ENCODE measurements at places on chromosomes 1 and 21.

GRCh38 chr1:1137256-1138045, 21.6 kb upstream of the C1orf159 start:
- no peak for DNase-seq

- DNase-seq = no peak
These were observed 134.6 kb upstream of the RUNX3 start for GRCh38 chr1:25064465-25065240.

- DNase-seq = no peak
These were observed 492.8 kb downstream of the CAMTA1 start for GRCh38 chr1:7278045-7278444.

DNA sequence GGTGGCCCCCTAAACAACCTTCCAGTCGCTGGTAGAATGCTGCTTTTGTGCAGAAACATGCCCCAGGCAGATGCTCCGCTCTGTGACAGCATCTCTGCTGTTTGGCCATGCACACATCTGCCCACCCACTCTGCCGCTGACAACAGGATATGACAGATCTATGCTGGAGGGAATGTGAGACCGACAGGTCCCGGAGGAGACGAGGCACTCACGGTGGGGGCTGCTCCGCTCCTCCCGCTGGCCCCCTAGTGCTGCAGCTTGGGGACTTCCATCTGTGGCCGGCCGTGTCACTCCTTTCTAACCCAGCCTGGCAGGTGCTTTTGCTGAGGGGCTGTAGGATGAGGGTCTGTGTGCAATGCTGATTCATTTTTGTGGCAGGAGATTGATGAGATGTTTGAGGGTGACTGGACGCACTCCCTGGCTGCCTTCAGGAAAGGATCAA, 49.1 kb upstream of the DMRTB1 start:
- no peak for DNase-seq

DNA sequence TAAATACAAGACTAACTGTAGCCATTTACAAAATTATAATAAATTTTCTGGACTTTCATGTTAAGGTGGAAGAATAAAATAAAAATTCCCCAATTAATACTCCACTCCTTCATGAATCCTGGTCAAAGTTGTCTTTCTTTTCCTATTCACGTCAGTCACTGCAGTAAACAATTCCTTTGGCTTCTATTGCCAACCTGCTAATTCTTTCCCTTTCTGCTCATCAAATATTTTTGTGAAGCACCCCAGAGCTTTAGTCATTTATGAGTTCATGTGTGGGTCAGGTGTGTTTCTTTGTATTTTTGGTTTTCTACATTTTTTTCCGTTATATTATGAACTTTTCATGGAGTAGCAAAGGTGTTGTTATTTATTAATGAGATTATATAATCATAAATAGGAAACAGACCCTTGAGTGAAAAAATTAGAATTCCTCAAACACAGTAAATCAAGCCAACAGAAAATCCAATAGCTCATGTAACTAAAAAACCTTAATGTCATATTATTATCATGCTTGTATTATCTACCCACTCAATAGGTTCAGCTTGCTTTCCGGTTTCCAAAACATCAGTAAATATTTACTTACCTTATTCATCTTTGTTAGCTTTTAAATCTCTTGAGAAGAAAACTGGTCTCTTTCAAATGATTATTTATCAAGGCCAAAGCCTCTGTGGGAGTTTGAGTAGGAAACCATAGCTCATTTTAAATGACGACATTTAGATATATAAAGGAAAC, 29.6 kb upstream of the PLA2G4A start:
- no peak for DNase-seq

- no peak for DNase-seq
These were observed 28.8 kb downstream of the PADI6 start for GRCh38 chr1:17400725-17401341.

- no peak for DNase-seq
These were observed 32.1 kb downstream of the GRHL3 start for GRCh38 chr1:24351247-24351646.

DNA sequence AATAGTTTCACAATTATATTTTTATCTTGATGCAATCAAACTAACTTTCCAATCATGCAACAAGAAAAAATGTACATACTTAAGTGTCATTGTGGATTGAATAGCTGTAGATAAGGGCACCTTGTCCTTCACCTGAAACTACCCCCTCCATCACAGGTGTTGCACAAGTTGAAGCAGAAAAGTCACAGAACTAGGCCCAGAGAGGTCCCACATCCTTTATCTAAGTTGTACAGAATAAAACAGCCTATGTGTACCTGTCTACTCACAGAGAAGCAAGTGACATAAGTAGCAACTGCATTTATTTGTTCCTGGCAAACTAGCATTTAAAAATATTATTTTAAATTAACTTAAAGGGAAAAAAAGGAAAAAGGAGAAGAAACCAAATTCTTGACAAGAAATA, 256.8 kb downstream of the FAF1 start:
- DNase-seq = no peak

DNA sequence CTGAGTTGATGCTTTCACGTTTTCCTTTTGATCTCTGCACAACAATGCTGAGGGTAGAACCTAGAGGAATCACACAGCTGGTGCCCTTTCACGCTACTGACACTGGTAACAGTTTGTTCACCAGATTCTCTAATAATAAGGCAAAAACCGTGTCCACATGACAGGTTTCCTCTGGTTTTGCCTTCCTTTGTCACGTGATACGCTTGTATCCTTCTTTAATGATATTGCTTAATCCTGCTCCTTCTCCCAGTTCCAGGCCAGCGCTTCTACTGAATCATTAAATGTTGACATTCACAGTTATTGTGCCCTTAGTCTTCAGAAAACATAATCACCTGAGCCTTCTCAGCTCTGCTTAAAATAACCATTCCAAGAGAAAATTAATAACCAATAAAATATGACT, 978.2 kb upstream of the NCAM2 start:
- DNase-seq = no peak

DNA sequence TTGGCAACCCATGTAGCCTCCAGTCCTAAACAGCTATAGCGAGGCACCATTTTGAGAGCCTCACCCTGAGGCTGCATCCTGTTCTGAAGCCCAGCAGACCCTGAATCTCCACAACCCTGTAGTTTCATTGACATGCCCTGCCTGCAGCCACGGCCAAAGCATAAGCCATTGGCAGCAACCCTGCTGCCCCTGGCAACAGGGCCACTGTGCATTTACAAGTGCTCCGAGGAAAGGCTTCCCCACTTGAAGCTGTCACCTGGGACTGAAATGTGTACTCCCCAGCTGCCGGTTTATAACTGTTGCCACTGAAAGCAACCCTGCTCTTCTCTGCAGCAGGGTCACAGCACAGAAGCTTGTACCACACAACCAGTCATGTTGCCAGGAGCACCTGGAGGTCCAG, 124.2 kb upstream of the OLFM3 start:
- DNase-seq = no peak
